ENCODE measurements at places on chromosomes 7 and 10.

GRCh38 chr10:22875581-22875980 lies 52.3 kb upstream of the ARMC3 start:
- DNase-seq = no peak

DNA sequence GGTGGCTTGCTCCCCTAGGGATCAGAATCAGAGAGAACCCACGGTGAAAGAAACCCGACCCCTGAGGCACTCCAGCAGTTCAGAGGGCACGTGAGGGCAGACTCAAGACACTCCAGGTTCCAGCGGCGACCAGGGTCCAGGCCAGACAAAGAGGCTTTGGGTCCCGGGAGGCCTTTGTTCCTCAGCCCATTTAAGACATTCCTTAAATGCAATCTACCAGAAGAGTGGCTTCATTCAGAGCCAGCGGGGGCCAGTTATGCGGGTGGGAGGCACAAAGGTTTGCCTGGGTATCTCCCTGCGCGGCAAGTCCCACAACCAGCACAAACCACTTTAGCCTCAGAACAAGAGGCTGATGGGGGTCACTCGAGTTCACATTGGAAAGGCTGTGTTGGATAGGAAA lies 53.6 kb downstream of the AFAP1L2 start:
- DNase-seq = no peak

- DNase-seq = no peak
Measured at GRCh38 chr7:135300913-135301765, 67.5 kb downstream of the STRA8 start.

DNA sequence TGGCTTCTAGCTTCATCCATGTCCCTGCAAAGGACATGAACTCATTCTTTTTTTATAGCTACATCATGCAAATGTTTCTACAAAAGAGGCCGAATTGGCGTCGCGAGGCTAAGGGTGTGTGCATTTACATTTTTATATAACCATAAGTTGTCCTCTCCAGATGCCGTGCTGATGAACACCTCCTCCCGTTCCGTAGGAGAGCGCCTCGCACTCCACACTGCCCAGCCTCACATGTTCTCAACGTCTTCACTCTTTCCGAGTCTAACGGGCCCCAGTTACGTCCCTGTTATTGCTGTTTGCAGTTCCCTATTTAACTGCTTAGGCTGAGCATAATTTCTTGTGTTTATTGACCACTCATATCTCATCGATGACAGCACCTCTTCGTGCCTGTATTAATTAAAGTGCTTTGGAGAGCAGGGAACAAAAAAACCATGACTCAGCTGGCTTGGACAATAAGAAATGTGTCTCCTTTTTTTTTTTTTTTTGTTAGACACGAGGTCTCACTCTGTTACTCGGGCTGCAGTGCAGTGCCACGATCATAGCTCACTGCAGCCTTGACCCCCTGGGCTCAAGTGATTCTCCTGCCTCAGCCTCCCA lies 113.5 kb upstream of the SDK1 start:
- DNase-seq = no peak

GRCh38 chr7:55629051-55629677 lies 56.9 kb upstream of the VOPP1 start:
- no peak for DNase-seq

- no peak for DNase-seq
Measured at GRCh38 chr10:88926566-88927415, 25.8 kb downstream of the ACTA2 start.

DNA sequence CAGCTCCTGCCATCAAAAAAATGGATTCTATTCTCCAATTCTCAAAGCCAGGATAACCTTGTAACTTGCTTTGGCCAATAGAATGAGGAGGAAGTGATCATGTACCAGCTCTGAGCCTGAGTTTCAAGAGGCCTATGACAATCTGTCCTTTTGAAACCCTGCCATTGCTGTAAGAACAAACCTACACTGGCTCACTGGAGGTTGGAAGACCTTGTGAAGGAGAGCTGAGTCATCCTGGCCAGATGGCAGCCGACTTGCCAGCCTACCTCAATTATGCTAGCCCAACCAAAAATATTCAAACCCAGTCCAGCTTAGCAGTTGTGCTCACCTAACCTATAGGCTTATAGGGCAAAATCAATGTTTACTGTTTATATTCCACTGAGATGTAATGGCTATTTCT lies 93.0 kb downstream of the HGF start:
- no peak for DNase-seq

DNA sequence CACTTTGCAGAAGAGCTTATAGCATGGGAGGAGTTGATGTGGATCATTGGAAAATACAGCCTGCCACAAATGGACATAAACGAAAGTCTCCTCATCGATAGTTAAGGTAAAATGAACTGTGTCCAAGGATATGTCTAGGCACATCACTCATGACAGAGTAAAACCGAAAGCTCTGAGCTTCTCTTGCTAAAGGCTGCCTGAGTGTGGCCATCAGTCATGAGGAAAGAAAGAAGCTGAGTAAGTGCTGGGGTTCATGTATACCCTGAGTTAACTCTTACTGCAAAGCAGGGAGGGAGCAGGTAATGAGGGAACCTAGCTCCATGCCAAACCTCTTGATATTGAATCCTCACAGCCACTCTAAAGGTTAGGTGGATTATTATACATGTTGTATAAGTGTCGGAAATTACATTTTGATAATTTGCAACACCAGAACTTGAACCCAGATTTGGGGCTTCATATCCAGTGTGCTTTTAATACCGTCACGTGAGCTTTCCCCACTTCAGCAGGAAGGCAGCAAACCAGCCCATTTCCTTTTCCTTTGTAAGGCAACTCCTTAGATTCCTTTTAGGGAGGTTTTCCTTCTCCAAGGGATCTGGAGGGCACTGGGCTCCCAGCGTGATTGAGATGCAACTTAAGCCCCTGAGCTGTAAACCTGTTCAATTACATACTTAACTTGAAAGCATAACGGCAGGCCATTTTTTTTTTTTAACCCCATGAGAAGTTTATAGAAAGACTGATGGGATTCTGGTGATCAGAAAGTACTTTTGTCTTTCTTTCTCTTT lies 215.0 kb downstream of the PHF14 start:
- no peak for DNase-seq

GRCh38 chr10:73857446-73857845 lies 16.9 kb downstream of the CAMK2G start:
- DNase-seq = peak; percentile 40

DNA sequence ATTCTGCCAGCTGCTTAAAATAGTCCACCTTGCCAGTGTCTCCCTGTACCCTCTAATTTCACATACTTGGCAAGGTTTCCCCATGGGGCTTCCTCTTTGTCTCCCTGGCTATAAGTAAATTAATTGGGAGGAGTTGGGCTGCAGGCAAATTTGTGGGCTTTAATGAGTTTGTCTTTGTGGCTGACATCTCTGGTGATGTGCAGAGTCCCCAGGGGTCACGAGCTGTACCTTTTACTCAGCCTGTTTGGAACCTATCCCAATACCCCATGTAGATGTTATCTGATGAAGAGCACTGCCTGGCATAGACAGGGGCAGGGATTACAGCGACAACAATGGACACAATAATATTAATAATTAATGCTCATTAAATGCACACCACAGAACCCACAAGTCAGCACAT lies 132.5 kb downstream of the SLIT1 start:
- no peak for DNase-seq

DNA sequence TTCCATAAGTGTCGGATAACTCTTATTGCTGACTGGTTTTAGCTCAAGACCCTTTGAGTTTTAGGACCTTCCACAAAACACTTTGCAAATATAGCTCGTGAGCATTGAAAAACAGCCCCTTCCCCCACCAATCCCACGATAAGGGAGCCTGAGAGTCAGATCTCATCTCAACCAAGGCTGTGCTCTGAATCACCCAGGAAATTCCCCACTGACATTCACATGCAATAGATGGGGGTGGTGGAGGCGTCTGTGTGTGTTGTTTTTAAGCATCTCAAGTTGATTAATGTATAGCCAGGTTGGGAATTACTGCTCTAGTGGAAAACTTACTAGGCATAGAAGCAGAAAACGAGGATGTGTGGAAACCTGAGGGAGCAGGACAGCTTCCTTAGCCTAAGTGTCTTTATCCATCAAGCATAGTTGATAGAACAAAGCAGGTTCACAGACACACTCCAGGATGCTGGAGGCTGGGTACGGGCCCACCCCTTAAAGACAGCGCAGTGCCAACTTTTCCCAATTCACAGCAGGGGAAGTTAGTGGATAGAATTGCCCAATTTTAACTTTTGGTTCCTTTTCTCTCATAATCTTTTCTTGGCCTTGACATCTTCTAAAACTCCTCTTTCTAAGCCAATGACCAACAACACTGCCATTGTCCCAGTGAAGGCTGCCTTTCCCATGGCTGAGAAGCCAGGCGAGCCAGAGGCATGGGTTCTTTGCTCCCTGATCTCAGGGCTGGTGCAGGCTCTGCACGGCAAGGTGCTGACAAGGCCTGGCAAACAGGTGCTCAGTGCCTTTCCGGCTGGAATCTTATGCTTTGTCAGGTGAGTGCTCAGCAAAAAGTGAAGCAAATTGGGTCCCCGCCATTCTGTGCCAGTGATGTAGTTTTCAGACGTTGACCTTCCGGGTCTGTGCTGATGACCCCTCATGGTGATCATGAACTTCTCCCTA lies 98.5 kb upstream of the INSIG1 start:
- DNase-seq = peak; percentile 24

DNA sequence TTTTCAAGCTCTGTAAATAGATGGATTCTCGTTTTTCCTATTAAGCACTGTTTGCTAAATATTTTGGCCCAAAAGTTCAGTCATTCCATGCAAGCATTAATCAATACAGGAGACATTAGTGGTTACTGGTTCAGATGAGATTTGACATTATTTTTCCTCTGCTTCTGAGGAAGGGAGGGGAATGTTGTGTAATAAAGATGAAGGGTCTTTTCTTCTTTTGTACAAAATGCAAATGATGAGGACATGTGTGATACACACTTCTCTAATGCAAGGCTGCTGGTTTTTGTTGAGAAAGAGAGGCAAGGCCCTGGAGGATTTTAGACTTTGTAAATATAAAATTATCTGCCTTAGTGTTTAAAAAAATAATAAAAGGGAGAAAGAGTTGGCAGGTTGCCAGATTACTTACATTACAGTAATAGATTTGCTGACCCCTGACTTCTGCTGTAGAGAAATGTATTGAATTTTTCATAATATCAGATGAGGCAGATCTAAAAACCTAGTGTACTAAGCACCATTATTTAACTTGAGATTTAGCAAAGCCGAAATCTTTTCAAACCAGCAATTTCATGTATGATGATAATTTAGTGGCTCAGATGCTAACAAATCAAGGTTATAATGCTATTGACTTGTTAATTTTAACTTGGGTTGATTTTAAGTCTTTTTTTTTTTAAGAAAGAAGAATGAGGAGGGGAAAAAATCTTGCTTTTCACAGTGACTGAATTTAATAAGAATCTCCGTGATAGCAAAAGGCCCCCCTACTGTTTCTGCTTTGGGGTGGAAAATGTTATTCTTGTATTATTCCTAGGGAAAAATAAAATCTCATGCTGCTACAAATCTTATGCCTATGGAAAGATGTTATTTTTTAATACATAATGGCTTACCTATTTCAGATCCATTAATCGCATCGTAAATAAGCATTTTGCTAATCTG lies 180.1 kb downstream of the ARID5B start:
- DNase-seq = no peak

DNA sequence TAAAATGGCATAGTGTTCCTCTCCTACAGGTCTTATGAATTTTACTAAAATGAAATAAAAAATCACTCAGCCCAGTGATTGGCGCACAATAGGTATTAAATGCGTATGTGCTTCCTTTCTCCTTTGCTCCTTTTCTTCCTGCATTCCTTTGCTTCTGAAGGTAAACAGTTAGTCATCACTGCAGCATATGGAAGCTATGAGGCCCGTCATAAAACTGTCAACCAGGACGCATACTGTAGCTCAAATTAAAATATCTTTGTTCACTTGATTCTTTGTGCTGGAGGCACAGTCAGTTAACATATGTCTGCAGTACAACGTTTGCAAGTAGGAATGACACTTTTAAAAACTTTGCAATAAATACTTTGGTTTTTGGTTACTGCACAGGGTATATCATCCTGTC lies 374.7 kb downstream of the TCERG1L start:
- DNase-seq = no peak

- DNase-seq = no peak
Measured at GRCh38 chr7:106480616-106481031, 180.3 kb downstream of the CCDC71L start.

- no peak for DNase-seq
Measured at GRCh38 chr10:15053061-15053460, 9.3 kb downstream of the OLAH start.

GRCh38 chr7:45578467-45578866 lies 4.3 kb downstream of the ADCY1 start:
- DNase-seq = no peak

GRCh38 chr10:21100190-21100589 lies 203.1 kb upstream of the NEBL start:
- no peak for DNase-seq

GRCh38 chr10:75465450-75465827 lies 34.0 kb downstream of the LRMDA start:
- no peak for DNase-seq

Data from stimulated activated CD8-positive, alpha-beta memory T cell treated with anti-CD3 and anti-CD28 coated beads, Interleukin-7, amount 100 ng/mL, for 48 hours (primary cell).